ENCODE measurements at places on chromosomes 6 and 20.

DNA sequence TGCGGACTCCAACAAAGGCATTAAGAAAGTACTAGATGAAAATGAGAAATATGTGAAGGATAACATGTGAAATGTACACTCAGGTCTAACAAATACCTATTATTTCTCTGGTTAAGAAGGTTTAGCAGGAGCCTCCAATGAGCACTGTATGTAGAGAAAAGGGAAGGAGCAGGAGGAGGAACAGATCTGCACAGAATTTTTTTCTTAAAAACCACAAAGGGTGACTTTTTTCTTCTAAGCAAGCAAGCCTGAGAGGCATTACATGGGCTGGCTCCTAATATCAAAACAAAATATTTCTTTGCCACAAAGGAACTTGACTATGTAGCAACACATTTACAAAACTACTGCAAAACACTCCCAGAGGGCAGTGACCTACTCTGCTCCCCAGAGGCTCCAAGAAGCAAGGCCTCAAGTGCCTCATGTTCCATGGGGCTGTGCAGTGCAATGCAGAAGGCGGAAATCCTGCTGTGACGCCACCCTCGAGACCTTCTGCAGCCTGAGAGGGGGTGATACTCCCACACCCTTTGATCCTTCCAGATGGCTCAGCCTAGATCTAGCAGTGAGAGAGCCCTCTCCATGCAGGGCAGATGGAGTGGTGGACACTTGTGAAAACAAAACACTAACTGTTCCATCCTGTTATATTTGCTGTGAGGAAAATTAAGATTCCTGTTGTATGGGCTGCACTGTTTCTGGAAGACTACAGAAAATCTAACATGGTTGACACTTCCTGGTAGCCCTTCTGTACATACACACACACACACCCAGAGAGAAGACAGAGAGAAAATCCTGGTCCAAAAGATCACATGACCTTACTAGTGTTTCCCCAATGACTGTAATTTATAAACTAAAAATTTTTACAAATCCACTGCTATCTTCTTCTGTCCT lies 36.0 kb upstream of the SMIM29 start:
- DNase-seq: peak; percentile 48

GRCh38 chr20:33132513-33133372 lies 35.2 kb upstream of the BPIFA2 start:
- DNase-seq: no peak

DNA sequence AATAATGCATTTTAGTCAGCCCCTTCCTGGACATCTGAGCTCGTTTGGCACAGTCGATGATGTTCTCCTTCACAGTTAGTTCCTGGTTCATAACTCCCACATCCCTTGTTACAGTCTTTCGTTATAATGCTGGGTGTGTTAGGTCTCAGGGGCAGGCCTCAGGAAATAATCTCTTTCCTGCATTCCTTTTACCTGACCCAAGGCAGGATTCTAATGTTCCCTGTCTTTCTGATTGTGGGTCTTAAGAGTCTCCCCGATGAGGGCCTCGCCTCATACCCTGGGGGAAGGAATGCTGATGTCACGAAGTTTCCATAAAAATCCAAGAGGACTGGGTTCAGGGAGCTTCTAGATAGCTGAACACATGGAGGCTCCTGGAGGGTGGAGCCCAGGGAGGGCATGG lies 104.0 kb upstream of the CARMIL1 start:
- no peak for DNase-seq

- no peak for DNase-seq
These were observed 5.1 kb downstream of the TP53RK start for GRCh38 chr20:46683939-46684750.

- DNase-seq: no peak
These were observed 1082.4 kb upstream of the MAP3K7 start for GRCh38 chr6:91669154-91669870.

DNA sequence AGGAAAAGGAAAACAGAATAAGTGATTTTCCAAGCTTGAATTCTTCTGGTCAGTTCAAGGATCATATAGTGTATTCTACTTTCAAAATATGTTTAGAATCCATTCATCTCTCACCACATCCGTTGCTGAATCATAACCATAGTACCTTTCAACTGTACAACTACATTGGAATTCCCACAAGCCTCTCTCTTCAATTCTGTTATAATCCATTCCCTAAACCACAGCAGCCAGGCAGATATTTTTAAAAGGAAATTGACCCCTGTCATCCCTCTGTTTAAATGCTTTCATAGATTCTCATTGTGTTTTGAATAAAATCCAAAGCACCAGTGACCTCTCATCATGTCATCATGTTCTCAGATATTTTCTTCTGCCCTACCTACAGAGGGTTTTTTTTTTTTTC lies 412.7 kb downstream of the GRIK2 start:
- peak; percentile 90 for DNase-seq

GRCh38 chr6:135710042-135710441 lies 141.5 kb upstream of the PDE7B start:
- no peak for DNase-seq

DNA sequence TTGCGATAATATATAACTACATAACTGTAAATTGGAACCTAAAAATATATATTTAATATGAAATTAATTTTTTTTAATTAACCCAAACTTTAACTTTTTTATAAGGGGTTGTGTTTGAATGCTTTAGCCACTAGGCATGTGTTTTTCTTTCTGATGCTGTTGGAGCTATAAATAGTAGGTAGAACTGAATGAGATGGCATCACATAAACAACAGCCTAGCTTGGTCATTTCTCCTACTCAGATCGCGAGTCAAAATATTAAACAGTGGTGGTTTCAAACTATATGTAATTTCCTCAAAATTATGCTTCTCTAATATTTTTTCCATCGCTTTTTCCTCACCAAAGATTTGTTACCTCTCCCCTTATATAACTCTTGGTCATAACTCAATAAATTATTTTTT lies 243.2 kb downstream of the ARID1B start:
- peak; percentile 64 for DNase-seq

- no peak for DNase-seq
These were observed 34.1 kb downstream of the MEI4 start for GRCh38 chr6:77686931-77687330.

DNA sequence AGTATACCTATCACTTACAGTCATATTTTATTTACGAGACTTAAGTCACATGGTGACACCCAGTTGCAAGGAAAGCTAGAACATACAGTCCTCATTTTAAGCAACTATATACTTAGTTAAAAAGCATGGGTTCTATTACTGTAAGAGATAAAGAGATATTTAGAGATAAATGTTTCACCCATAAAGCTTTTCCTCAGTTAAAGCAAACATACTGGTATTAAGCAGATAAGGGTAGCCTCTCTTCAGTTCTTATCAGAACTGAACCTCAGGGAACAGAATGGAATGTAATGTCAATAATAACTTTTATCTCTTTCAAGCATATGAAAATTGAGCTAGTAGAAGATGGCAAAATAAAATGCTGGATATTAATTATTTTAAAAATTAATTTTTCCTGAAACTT lies 9.9 kb upstream of the ASCC3 start:
- DNase-seq: no peak

DNA sequence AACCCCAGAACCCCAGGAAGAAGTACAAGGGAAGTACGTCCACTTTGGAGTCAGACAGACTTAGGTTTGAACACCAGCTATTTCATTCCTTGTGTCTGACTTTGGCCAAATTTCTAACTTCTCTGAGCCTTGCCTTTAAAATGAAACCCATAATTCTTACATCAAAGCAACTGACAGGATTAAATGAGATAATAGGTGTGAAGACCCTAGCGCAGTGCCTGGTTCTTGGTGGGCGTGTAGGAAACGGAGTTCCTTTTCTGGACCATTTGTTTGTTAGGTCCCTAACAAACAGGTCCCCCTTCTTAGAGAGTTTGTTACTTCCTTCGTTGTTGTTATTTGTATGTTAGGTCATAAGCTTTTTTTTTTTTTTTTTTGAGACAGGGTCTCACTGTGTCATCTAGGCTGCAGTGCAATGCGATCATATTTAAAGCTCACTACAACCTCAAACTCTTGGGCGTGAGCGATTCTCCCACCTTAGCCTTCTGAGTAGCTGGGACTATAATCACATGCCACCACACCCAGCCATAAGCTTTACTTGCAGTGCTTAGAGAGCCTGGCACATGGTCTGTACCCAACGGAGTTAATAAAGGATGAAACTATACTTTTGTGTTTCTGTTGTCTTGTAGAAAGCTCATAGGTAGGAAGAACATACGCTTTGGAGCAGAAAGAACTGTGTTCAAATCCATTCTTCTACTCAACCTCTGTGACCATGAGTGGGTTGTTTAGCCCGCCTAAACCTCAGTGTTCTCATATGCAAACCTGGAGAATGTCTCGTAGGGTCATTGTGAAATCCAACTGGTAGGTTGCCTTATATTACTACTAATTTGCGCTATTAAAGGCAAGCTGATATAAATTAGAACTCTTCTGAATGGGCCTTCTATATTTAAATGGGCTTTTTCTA lies 21.8 kb upstream of the MROH8 start:
- DNase-seq: no peak

Data from HCEC 1CT (cell line).